ENCODE measurements at places on chromosomes 5 and 9.

DNA sequence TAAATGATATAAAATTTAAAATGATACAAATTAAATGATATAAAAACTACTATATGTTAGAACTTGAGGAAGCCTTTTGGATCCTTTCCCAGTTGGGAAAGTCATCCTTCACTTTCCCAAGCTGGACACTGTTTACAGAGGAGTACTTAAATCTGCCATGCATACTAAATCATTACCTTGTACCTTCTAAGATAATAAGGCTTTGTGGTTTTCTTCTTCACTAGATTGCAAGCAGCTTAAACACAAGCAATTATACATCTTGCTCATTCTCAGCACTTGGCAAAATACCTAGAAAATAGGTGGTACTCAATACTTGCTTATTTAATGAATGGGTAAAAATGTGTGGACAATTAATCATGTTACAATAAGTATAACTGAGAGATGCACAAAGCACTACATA is 666.8 kb downstream of the PTPRD start:
- no peak for DNase-seq

GRCh38 chr5:96816411-96816939 is 8.7 kb upstream of the ERAP1 start:
- DNase-seq, result peak; percentile 38

- no peak for DNase-seq
Measured at GRCh38 chr9:106643211-106643930, 219.6 kb upstream of the ZNF462 start.

DNA sequence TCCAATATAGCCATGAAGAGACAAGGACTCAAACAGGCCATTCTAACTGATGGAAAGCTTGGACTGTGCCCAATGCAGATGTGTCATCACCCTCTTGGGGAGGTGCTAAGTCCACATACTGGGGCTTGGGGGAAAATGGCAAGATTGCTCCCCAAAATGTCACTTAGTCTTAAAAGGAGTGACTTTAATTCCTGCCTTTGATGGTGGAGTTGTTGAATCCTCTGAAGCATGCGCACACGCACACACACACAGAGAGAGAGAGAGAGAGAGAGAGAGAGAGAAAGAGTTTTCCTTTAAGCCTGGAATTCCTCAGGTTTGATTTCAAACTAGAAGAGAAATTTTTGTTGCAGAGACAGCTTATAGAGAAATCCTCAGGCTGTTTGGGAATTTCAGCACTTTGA is 161.9 kb upstream of the GAS1 start:
- DNase-seq, result no peak

DNA sequence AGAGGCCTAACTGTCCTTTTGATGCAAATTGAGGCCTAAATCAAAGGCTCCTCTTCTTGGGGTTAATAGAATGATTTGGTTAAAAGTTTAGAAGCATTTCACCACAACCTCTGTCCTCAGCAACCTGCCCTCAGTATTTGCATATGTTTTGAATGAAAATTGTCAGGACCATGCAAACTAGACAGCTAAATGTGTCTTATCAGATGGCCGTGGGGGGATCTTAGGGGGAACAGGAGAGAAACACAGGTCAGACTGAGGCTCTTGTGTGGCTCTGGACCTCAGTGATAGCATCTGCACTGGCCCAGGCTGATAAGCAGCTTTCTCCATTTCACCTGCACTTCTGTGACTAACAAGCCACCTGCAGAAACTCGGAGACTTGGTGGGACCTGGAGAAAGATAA is 49.0 kb downstream of the FOXI1 start:
- no peak for DNase-seq

GRCh38 chr5:53917826-53918225 is 357.4 kb downstream of the NDUFS4 start:
- DNase-seq, result no peak

DNA sequence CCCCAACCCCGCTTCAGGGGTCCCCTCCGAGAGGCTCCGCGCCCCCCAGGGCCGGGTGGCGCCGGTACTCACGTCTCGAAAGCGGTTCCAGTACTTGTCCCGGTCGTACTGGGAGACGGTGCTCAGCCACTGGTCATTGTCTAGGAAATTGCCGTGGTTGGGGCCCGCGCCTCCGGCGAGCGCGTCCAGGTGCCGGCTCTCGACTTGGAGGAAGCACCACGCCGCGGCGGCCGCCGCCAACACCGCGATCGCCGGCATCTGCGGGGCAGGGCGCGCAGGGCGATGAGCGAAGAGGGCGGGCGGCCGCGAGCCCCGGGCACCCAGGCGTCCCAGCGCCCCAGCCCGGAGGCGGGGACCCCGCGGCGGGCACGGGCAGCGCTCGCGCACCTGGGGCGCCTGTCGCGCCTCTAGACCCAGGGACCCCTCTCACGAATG is 808 bp downstream of the SPOCK1 start:
- DNase-seq, result no peak

GRCh38 chr5:178416206-178416882 is 173.8 kb downstream of the COL23A1 start:
- DNase-seq, result no peak

GRCh38 chr5:175354964-175355363 is 89.0 kb downstream of the DRD1 start:
- DNase-seq, result no peak

GRCh38 chr9:73880101-73880500 is 617.0 kb upstream of the RORB start:
- no peak for DNase-seq

- no peak for DNase-seq
Measured at GRCh38 chr9:29793970-29794369, 2220.7 kb upstream of the C9orf72 start.

DNA sequence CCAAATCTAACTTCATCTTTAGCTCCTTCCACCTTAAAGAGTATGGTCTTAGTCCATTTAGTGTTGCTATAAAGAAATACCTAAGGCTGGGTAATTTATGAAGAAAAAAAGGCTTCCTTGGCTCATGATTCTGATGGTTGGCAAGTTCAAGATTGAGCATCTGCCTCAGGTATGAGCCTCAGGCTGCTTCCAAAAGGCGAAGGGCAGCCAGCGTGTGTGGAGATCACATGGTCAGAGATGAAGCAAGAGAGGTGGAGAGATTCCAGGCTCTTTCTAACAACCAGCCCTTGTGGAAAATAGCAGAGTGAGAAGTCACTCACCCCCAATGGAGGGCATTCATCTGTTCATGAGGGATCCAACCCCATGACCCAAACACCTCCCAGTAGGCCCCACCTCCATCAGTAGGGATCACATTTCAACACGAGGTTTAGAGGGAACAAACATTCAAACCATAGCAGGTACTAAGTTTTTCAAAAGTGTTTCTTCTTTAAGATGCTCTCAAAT is 225.9 kb downstream of the SGCD start:
- DNase-seq, result no peak

GRCh38 chr5:175671013-175671412 is 13.1 kb downstream of the HRH2 start:
- no peak for DNase-seq

GRCh38 chr9:81832571-81833285 is 95.5 kb upstream of the SPATA31D4 start:
- DNase-seq, result no peak

DNA sequence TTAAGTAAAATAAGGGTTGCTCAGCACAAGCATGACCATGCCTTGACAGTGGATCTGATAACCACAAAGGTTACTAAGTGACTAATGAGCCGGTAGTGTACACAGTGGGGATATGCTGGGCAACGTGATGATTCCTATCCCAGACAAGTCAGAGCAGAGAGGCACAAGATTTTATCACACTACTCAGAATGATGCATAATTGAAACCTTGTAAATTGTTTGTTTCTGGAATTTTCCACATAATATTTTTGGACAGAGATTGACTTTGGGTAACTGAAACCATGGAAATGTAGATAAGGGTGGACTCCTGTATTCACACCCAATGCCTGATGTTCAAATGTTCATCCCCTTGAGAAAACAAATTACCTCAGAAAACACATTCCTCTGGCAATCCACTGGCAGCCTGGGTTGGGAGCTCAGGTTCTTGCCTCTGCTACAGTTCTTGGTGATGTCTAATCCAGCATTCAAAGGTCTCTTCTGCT is 16.2 kb upstream of the ERAP1 start:
- no peak for DNase-seq

GRCh38 chr5:172902497-172903472 is 56.4 kb upstream of the RPL26L1 start:
- no peak for DNase-seq

DNA sequence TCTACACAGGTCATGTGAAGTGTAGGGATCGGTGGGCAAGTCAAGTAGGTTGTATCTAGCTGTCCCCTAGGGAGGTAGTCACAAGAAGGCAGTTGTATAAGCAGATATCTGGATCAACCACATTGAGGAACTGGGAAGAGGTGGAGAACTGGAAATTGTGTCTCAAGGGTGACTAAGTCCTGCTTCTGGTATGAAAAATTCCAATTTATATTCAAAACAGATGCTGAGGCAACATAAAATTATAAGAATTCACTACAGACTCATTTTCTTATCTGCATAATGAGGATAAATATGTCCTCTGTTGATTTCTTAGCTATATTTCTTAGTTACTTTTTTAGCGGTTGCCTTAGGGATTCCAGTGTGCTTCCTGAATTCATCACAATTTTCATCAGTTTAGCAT is 46.8 kb downstream of the GALNT12 start:
- no peak for DNase-seq

- DNase-seq, result no peak
Measured at GRCh38 chr9:20508242-20508641, 114.1 kb downstream of the MLLT3 start.

GRCh38 chr5:154194345-154195329 is 4.1 kb downstream of the GALNT10 start:
- no peak for DNase-seq

DNA sequence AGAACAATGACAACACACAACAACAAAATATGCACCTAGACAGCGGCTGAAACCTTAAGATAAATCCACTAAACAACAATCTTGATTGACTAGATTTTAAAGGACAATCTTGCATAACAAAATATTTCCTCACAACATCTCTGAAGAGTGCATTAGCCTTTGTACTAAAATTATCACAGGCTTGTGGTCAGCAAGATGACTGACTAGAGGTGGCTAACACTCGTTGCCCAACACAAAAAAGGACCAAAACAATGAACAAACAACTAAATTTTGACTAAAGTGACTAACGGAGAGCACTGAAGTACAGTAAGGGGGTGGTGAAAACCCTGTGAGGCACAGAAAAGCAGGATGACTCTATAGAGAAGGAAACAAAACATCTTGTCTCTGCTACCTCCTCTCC is 183.9 kb downstream of the BRINP1 start:
- DNase-seq, result no peak

DNA sequence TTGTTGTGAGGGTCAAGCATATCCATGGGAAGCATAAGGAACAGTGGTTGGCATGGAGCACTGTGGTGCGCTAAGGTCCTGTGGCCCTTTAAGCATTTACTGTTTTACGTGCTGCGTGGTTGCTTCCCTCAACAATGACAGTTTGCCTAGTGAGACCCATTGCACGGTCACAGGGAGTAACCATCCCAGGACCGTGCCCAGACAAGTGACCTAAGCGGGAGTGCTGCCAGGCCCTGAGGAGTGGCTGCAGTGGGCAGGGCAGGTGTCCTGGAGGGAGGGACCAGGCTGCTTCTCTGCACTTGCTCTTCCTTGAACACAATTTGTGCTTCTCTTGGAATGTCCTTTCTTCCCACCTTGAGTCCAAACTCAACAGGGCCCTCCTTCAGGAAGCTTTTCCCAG is 64.6 kb downstream of the RGS3 start:
- no peak for DNase-seq

- no peak for DNase-seq
Measured at GRCh38 chr9:98929895-98930341, 13.8 kb upstream of the COL15A1 start.

DNA sequence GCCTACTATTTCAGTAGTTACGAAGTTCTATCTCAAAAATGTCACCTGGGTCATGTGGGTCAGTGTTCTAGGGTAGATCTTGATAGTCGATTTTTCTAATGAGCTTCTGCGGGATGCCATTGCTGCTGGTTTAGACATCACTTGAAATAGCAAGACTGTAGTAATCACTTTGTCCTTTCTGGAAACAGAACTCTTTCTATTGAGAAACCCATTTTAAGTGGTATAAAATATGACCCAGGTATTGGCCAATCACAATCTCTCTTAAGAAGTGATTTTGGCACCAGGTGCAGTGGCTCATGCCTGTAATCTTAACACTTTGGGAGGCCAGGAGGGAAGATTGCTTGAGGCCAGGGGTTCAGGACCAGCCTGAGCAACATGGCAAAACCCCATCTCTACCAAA is 17.6 kb downstream of the ARRDC3 start:
- DNase-seq, result no peak

DNA sequence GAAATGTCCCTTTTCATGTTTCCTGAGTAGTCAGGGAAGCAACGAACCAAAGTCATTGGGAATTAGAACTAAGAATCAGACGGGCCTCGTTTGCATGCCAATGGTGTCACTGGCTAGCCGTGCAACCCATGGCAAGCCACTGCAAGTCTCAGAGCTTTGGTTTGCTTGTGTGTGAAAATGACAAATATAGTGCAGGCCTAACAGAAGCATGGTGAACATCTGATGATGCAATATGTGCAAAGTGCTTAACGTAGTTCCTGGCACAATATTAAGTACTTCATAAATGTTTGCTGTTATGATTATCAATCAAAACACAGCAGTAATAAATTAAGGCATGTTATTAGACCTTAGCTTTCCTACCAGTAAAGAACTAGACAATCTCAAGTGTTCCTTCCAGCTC is 118.0 kb upstream of the TRIM32 start:
- DNase-seq, result no peak

- DNase-seq, result no peak
Measured at GRCh38 chr5:6659941-6660684, 26.9 kb downstream of the SRD5A1 start.

GRCh38 chr9:13873203-13873602 is 440.7 kb downstream of the NFIB start:
- DNase-seq, result no peak

DNA sequence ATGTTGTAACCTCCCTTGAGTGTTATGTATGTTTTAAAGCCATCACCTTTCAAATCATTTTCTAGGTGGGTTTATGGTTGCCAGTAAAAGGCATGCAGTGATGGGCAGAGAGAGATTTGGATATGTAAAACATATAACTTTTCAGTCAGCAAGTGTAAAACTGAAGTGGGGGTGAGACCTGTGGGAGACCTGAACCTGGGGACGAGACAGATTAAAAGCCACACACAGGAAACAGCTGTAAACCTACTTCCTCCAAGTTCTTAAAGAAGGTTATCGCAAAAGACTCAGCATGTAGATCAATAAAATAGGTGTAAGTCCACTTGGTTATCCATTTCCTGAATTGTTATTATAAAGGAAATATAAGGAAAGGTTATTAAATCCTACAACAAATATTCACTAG is 76.6 kb downstream of the YIPF5 start:
- DNase-seq, result peak; percentile 0

- DNase-seq, result no peak
Measured at GRCh38 chr5:143118222-143118621, 285.3 kb downstream of the NR3C1 start.

GRCh38 chr5:173410459-173411233 is 82.4 kb upstream of the STC2 start:
- DNase-seq, result no peak

DNA sequence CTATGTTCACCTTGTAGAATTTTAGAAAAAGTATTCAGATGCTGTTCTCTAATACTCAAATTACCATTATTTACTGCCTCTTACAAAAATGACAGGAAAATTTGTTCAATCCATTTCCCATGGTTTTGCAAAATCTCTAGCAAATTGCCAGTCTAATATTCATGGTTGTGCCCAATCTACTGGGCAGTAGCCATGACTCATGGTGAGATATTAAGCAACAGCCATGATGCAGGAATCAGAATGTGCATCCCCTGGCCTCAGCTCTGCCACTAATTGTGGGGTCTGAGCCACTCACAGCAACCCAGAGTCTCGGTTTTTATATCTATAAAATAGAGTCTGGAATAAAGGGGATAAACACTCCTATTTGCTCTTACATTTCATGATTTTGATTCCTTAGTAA is 353.6 kb downstream of the DEPDC1B start:
- no peak for DNase-seq

Data from KG1 (cell line).